ENCODE measurements at places on chromosomes 11 and 22.
A peak's percentile ranks its signal among the peaks of the same experiment; 100 is the strongest.

- no peak for DNase-seq
Measured at GRCh38 chr22:22849640-22850610, 37.7 kb upstream of the IGLL5 start.

DNA sequence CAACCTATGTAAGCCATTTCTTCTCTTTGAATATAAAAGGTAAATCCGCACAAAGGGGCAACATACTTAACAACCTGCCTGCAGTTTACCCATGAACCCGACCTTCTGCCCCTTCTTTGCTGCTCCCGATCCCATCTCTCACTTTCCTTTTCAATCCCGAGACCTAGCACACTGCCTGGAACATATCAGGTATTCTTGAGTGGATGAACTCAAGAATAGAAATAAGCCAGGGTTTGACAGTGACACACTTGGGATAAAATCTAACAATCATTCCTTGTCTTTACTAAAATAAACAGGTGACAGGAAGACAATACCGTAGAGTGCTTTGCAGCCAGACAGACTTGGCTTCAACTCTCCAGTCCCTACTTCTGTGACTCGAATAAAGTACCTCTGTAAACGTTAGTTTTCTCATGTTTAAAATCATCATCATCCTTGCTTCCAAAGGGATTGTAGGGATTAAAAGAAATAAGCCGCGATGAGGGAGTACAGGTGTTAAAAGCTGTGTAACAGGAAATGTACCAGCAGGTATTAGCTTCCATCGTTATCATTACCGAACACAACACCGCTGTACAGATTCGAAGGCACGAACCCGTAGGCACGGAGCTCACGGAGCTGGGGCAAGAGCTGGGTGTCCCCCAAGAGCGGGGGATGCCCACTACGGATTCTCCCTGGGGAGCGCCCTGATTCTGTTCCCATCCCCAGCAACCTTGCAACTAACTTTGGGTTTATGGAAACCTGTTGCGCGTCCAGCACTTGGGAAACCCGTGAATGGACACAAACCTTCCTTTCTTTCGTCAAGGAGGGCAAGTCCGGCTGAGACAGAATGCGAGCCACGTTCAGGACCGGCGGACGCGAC, 720 bp downstream of the UFD1 start:
- DNase-seq: peak; percentile 44

- DNase-seq: no peak
Measured at GRCh38 chr22:28438183-28438768, 241.4 kb downstream of the TTC28 start.

DNA sequence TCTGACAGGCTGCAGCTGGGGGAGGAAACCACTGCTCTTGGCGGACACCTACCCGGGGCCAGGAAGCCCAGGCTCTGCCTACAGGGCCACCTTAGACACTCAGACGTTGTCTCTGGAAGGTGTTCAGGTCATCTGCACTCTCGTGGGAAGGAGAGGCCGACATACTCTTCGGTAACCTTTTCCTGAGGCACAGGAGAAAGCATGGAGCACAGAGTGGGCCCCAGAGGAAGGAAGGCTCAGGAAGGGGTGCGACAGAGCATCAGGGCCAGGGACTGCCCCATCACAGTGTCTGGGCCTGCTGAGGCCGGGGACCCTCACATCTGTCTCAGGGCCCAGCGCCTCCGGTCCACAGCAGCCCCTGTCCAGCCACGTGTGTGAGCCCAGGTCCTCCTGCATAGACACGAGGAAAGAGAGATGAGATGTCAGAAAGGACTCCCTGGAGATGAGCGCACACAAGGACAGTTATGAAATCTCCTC, 18.2 kb upstream of the TUB start:
- DNase-seq: no peak

DNA sequence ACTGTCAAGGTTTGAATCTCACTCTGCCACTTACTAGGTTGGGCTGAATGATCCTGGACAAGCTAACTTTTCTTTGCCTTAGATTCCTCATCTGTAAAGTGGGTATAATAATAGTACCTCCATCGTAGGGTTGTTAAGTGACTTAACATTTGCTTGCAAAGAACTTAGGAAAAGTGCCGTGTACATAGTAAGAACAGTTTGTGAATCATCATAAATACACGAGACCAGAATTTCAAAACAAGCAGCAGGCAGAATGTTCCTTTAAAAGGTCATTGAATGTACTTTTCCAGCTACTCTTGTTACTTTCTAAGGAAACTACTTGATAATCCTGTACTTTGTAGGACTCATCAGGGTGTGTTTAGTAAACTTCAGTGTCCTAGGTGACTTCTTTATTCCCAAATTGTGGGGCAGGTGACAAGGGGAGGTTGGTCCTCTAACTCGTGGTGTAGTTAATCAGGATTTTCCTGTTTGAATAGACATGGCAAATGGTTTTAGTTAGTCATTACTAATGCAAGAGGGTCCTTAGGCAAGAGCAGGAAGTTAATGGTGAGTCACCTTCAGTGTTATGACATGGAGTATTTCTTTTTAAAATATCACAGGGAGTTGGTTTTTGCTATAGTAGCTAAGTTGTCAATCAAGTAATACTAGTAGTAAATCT, 67.9 kb downstream of the YAP1 start:
- peak; percentile 67 for DNase-seq

- DNase-seq: no peak
Measured at GRCh38 chr22:29032014-29032475, 29.6 kb downstream of the C22orf31 start.

DNA sequence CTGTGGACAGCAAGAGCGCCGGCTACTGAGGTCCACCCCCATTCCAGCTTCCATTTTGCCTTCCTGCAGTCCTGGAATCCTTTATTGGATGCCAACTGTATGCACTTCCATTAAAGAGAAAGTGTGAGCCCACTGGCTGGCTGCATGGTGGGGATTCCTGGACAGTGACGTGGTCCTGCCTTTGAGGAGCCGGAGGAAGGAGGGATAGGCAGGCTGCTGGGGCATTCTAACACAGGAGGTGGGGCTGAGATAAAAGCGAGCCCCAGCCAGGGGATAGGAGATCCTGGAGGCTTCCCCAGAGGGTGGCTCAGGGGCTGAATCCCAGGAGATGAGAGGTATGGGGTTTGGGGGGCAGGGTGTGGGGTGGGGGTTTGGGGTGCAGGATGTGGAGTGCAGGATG, 984.7 kb downstream of the BRD1 start:
- DNase-seq: no peak

DNA sequence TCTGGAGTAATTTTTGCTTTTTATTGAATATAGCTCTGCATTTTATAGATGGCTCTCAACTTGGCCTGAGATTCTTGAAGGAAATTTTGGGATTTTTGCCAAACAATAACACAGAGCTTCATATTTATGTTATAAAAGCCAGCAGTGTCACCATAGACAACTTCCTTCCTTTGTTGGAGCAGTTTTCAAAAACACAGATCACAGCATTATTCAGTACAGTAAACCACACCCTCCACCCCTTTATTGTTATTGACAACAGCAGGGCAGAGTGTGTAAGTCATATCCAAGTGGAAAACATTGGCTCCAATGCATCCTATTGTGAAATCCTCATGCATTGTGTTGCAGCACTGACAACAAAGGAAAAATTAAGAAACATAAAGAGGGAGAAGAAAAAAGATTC, 62.6 kb upstream of the PRSS23 start:
- DNase-seq: no peak

- no peak for DNase-seq
Measured at GRCh38 chr11:57479021-57479663, 18.8 kb downstream of the RTN4RL2 start.

GRCh38 chr11:10328314-10329098, 23.6 kb downstream of the ADM start:
- peak; percentile 51 for DNase-seq

DNA sequence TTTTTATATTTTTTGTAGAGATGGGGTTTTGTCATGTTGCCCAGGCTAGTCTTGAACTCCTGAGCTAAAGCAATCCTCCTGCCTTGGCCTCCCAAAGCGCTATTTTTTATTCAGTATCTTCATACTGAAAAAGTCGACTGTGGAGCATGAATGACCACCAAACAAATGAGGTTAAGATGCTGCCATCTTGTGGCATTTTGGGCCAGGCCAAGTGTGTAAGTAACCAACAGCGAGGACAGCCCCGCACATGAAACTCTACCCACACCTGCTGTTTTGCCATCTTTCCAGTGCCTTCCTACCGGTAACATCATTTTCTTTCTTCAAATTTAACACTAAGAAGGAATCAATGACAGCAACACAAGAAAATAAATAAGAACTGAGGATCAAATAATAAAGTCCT, 32.2 kb upstream of the AQP11 start:
- no peak for DNase-seq

GRCh38 chr11:45538939-45539338, 126.5 kb downstream of the CHST1 start:
- DNase-seq: no peak

GRCh38 chr11:123086305-123086704, 24.4 kb upstream of the HSPA8 start:
- no peak for DNase-seq

GRCh38 chr11:66852466-66853241, 4.2 kb upstream of the LRFN4 start:
- DNase-seq: no peak

DNA sequence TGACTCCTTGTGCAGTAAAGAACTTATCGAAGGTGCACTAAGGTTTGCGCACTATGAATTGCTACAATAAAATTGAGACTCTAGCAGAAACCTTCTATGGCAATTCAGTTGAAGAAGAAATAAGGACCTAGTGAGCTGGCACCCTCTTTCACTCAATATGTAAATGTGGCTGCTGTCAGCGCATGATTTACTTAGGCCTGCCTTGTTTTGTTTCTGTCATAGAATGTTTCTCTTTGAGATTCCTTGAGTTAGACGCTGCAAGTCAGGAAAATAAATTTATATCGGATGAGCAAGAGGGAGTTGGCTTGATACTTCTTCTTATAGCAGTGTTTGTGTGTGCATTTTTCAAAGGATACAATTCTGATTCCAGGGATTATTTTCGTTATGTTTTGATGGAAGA, 322.1 kb downstream of the BLID start:
- no peak for DNase-seq

GRCh38 chr11:124207102-124207792, 24.1 kb downstream of the OR10D3 start:
- no peak for DNase-seq

- DNase-seq: no peak
Measured at GRCh38 chr11:125102510-125102909, 8.9 kb downstream of the TMEM218 start.

GRCh38 chr22:28247667-28248363, 328.8 kb upstream of the PITPNB start:
- DNase-seq: no peak

- no peak for DNase-seq
Measured at GRCh38 chr22:31085493-31085824, 4.3 kb downstream of the SMTN start.

DNA sequence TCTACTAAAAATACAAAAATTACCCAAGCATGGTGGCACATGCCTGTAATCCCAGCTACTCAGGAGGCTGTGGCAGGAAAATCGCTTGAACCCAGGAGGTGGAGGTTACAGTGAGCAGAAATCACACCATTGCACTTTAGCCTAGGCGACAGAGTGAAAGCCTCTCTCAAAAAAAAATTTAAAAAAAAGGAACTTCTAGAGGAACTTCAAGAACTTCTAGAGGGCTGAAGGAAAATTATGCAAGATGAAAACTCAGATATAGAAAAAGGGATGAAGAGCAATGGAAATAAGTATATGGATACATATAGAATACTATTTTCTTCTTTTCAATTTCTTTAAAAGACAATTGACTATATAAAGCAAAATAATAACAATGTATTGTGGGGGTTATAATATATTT, 51.2 kb upstream of the PRR5 start:
- DNase-seq: no peak

GRCh38 chr11:60734279-60734678, 9.8 kb downstream of the MS4A18 start:
- DNase-seq: no peak

- peak; percentile 29 for DNase-seq
Measured at GRCh38 chr11:94309757-94310156, 5.4 kb downstream of the IZUMO1R start.

- DNase-seq: peak; percentile 58
Measured at GRCh38 chr11:45092901-45093760, 53.3 kb upstream of the PRDM11 start.

DNA sequence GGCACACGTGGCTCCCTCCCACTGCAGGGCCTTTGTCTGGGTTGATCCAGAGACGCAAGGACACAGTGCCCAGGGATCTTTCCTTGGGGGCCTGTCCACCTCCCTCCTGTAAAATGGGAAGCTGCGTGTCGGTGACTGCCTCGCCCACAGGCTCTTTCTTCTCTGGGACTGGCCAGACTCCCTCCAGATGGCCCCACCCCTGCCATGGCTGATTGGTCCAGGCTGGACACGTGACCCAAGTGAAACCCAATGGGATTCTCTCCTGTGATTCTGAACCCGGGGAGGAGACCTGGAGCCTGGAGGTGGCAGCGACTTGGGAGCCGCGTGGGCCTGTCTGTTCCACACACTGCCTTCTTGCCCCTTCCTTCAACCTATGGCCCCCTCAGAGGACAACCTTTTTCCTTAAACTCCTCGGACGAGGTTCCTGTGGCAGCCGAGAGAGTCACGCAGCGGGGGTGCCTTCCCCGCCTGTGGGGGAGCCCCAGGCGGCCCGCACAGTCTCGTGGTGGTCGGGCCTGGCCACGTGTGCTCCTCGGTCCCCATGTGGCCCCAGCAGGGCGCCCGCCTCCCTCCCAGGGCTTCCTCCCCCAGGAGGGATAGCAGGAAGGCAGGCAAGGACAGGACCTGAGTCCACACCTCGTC, 12.4 kb upstream of the MPPED1 start:
- DNase-seq: no peak

DNA sequence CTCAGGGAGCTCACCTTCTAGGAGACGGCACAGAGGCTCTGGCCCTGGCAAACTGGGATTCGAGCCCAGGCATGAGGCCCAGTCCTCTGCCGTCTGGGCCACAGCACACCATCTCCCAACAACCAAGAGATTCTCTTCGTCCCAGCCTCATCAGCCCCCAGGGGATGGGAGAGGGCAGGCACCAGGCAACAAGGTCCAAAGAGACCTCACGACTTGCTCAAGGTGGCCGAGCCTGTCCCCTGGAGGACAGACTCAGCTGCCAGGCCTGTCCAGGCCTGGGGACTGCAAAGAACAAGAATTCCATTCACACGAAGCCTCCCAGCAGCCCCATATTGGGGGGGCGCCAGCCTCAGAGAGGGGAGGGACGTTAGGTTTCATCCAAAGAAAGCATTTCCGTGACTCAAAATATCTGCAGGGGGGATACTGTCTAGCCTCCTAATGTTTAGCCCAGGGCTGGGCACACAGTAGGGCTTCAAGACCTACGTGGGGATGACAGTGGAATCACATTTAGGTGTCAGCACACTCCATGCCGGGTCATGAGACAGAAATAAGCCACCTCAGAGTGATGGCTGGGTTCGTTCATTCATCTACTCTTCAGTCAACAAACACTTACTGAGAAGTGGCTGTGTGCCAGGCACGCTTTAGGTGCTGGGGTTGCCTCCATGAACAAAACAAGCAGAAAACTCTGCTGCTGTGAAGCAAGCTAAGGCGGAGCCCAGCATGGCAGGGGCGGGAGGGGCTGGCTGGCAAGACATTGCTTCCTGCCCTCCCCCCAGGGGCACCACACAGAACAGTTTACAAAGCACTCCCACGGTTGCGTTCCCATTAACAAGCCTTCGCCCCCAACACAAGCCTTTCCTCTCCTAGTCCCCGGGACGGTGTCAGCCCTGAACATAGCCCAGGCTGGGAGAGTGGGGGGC, 1.2 kb downstream of the CARNS1 start:
- peak; percentile 30 for DNase-seq

GRCh38 chr11:122721201-122721963, 65.9 kb downstream of the UBASH3B start:
- no peak for DNase-seq

- DNase-seq: no peak
Measured at GRCh38 chr11:106917973-106918372, 100.3 kb downstream of the GUCY1A2 start.

GRCh38 chr11:23311986-23312940, 452.0 kb upstream of the CCDC179 start:
- peak; percentile 2 for DNase-seq
